ENCODE measurements at places on chromosomes 4 and X.

GRCh38 chr4:55866290-55866907, 13.0 kb downstream of the EXOC1 start:
- DNase-seq: no peak

DNA sequence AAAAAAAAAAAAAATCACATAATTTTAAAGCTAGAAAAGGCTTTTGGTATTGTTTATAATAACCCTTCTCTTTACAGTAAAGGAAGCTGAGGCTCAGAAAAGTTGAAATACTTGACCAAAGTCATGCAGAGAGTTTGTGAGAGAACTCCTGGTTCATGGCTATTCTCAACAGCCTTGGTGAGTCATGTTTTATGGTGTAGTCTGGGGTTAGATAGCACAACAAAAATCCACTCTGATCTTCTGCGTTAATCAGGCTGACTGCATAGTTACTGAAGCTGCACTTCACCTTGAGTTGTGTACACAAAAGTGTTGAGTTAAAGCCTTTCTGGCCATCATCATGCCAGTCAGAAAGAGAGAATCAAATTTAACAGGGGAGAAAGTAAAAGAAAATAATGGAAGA, 19.3 kb upstream of the SFRP2 start:
- DNase-seq: no peak

- no peak for DNase-seq
These were observed 107.3 kb downstream of the DTHD1 start for GRCh38 chr4:36388710-36389109.

GRCh38 chr4:97104006-97104405, 1039.3 kb downstream of the STPG2 start:
- DNase-seq: no peak

- no peak for DNase-seq
These were observed 33.2 kb downstream of the TLL1 start for GRCh38 chr4:165906272-165906671.

- DNase-seq: no peak
These were observed 975.7 kb upstream of the PABPC4L start for GRCh38 chr4:135177321-135177720.

- DNase-seq: no peak
These were observed 125.8 kb downstream of the PPEF1 start for GRCh38 chrX:18833071-18833731.

- no peak for DNase-seq
These were observed 577.6 kb downstream of the TECRL start for GRCh38 chr4:63831590-63832155.
